CD4-positive, alpha-beta T cell treated with Interleukin-15 for 4 hours (primary cell): ENCODE measurements at places on chromosomes 11 and 22.

DNA sequence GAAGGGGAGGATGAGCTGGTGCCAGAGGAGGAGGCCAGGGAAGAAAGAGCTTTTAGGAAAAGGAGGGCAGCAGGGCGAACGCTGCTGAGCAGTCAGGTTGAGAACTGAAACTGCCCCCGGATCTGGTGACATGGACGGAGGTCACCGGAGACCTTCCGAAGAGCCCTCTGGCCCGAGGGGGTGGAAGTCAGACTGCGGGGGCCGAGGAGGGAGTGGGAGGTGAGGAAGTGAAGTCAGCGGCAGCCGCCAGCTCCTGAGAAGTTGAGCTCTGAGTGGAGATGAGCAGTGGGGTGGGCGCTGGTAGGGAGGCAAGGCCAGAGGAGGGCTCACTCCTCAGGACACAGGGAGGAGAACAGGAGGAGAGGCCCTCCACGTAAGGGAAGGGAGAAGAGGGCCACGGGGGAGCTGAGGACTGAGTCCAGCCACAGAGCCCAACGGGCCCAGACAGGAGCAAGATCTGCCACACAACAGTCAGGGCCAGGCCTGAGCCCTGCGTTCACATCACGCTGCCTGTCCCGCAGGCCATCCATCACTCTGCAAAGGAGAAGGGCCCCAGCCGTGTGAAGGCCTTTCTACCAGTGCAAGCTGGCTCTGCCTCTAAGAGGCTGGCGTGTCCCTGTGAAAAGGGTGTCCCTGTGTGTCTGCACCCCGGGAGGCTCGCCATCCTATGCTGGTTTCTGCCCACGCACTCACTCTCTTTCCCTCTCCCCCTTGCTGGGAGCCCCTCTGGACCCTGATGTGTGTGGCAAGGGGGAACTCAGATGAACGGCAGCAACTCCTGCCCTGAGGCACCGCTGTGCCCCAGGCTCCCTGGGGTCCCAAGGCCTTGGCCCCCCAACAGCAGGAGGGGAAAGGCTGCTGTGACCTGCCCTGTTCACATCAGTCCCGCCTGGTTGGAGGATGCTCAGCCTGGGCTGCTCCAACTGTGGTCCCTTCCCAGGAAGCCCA, 19.0 kb upstream of the LRRC32 start:
- DNase-seq = no peak

DNA sequence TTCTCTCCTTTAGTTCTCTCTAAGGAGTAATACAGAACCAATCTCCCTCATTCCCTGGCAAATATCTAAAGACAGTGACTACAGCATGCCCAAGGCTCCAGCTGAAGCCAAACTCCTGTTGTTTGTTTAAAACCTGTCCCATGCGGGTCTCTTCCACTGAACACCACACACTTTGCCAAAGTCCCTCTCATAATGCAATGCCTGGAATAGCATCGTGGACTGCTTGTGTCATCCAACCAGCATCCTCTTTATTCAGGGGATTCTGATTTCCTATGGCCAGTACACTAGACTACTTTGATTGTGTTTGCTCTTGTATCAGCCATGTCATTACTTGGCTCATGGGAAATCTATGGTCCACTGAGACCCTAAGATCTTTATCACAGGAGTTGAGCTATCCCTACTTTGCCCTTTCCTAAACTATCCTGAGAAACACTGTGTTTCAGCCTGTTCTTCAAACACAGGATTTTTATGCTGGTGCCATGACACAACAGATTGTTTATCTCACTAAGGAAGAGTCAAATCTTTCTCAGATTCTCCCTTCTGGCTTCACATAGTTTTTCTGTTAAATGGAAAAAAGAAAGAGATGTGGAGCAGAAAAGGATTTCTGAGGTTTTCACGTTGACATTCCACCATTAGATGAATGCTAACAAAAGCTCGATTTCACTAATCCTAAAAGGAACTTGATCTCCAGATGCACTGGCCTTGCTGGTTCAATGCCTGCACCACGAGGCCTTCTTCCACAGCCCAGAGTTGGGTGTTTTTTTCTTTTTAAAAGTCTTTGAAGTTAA, 15.9 kb upstream of the IRAG1 start:
- DNase-seq = no peak

DNA sequence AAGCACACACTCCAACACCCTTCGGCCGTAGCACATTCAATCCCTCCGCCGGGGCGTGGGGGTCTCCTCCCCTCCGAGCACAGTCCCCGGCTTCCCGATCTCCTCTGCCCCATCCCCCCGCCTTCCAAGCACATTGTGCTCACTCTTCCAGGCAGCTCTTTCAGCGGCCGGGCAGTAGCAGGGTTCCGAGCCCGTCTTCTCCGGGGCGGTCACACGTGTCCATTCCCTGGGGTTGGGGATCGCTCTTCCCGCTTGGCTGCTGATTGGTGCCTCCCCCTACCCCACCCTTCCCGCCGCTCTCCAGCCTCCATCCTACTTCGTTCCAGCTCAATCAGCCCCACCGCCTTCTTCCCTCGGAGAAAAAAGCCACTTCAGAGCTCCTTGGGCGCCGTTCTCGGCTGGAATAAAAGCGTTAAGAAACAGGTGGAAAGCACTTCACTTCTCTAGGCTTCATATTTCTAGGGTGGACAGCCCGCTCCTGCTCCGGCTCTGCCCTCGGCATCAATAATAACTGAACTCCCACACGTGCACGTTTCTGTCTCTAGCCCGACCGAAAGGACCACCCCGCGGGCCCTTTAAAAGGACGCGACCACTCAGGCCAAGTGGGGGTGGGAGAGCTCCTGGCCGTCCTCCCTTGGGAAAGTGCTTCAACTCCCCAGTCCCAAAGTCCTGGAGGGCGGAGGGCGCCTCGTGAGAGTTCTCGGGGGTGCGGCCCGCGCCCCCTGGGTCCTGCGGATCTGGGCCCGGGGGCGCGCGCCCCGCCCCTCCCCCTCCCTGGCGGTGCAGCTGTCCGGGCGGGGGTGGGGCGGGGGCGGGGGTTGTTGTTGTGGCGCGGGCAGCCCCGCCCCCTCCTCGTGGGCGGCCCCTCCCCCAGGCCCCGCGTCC, 464 bp upstream of the CECR2 start:
- DNase-seq = no peak

DNA sequence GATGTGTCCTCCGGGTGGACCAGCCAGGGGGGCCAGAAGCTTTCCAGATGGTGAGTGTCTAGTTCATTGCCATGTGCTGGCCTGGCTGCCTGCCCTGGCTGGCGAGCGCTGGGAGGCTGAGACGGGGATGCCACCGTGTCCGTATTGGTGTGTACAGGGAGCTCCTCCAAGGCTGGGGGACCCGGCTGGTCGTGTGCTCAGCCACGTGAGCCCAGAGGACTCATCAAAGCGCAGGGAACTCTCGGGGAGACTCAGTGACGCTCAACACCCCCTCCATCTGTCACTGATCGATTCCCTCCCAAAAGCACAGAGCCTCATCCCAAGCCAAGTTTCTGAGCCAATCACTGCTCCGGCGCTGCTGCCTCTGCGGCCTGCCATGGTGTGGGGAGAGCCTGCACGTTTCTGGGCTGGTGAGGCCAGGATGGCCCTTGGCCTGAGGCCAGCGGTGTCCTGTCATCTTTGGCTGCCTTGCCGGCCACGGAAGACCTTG, 423.7 kb downstream of the SHANK2 start:
- DNase-seq = no peak

- no peak for DNase-seq
Observed at GRCh38 chr22:47036352-47036751, 273.9 kb downstream of the TBC1D22A start.
